Kidney epithelial cell (primary cell): ENCODE measurements at places on chromosomes 11 and 22. TPM values are rescaled to one million over a fixed set of nuclear protein-coding genes. Genes with fewer than 3 reads are reported as not detected.

The MYO18B gene
- total RNA-seq: not detected in 2 replicates

The SCO2 gene
- total RNA-seq: 2.3 and 5.7 TPM in 2 replicates

GRCh38 chr11:31847761-31848160, 36.6 kb upstream of the PAX6 start:
- DNase-seq: no peak

GRCh38 chr11:95655536-95655935, 134.0 kb downstream of the FAM76B start:
- no peak for DNase-seq

DNA sequence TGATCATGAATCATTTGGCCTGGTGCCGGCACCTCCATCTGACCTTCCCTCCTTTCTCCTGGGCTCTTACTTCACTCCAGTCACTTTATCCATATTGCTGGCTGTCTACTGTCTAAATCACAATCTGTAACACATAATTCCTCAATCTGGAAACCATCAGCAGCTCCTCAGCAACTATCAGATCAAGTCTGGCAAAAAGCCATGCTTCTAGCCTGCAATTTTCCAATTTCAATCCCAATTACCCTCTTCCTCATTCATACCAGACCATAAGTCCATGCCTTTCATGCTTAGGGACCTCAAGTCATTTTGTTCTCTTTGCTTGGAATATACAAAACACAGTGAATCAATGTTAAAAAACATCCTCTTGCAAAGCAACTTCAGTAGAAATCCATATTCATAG, 882.8 kb upstream of the ANO3 start:
- no peak for DNase-seq

DNA sequence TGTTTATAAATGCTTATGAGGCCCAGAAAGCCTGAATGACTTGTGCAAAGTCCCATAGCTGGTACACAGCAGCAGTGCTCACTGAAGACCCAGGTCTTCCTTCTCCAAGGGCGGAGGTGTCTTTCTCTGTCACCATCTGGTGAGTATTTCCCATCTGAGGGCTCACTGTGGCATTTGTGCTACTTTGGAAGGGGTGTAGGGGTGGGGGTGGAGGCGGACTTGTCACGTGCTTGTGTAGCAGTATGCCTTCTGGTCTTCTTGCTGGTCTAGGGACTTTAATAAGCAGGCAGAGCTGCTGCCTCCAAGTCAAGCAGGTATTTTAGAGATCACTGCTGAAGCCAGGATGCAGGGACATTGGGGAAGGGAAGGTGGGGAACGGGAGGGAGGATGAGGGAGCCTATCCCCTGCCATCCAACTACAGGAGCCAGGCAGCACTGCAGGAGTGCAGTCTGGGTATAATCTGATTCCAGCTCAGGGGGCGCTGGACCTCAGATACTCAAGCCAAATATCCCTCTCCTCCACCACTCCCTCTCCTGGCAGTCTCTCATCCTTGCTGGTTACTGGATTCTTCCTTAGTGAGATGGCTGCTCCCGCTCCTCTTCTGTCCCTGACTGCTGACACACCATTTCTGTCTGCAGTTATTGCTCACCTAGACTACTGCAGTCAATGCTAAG, 3.4 kb downstream of the ABCC8 start:
- DNase-seq: no peak
